ENCODE measurements at places on chromosomes 2 and 18.

- peak; percentile 41 for DNase-seq
Observed at GRCh38 chr18:567122-567521, 13.1 kb upstream of the CETN1 start.

GRCh38 chr2:111205774-111206173 is 85.1 kb downstream of the BCL2L11 start:
- DNase-seq, result no peak

DNA sequence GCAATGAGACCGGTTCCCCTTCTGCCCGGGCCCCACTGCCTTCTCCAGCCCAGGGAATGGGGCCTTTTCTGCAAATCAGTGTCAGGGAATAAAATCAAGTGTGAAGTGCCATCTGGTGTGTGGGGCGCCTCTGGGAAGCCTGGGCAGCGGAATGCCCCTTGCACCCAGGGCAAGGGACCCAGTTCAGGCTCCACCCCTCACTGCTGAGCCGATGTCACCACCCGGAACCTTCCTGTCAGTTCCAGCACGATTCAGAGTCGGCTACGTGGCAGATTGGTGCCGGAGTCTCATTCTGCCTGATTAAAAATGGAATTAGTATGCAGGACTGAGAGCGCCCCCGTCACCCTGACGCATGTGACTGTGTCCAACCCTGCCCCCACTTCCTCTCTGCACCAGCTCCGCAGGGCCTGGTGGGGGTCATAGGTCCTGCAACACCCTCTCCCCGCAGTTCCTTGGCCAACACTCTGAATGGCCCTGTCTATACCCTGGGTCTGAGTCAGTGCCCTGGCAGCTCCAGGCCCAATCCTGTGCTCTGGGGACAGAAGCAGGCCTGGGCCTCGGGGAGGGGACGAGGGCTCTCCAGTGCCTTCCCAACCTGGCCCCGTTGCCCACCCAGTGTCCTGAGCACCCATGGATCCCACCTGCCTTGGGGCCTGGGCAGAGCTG is 8.2 kb upstream of the ALPI start:
- DNase-seq, result no peak

- DNase-seq, result peak; percentile 66
Observed at GRCh38 chr2:113842919-113843736, 46.8 kb upstream of the ACTR3 start.

GRCh38 chr2:16656784-16657391 is 8.7 kb downstream of the CYRIA start:
- DNase-seq, result no peak

DNA sequence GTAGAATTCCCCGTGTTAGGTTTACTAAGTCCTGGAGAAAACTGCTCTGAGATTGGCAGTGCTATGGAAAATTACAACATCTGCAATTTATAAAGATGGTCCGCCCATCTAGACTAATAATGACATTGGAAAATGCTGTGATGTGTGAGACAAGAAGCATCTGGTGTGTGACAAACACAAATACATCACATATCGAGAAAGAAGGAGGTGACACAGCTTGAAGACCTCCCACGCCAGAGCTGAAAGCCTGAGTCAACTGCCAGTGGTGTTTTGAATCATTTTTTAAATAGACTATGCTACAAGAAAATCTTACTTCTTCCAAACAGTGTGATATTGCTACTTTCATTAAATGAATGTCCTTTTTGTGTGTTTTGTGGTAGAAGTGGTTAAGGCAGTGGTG is 8.6 kb upstream of the ANO7 start:
- no peak for DNase-seq

GRCh38 chr18:11749305-11749704 is 60.2 kb downstream of the GNAL start:
- no peak for DNase-seq

DNA sequence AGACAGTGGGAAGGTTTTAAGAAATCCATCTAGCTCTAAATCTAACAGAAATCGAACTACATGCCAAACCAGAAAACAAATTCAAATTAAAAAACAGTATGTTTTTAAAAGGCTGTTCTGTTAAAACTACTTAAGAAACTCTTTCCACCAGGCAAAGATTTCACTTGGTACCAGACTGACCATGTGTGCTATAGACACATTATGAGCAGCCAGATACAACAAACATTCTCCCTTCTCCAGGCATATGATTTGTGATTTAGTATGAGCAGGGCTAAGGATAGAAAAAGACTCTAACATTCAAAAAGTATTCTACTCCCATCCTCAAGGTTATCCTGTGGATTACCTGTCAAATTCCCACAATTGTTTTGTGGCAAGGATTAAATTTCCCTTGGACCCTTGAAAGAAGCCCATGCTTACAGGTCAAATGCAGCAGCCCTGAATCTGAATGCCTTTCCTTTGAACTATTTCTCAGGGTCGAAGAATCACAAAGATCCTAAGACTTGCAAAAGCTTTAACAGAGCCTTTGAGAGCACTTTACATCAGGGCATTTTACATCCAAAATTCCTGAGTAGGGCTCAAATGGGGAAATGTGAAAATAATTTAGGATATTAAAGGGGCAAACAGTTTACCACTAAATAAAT is 42.5 kb upstream of the TTC32 start:
- DNase-seq, result no peak

DNA sequence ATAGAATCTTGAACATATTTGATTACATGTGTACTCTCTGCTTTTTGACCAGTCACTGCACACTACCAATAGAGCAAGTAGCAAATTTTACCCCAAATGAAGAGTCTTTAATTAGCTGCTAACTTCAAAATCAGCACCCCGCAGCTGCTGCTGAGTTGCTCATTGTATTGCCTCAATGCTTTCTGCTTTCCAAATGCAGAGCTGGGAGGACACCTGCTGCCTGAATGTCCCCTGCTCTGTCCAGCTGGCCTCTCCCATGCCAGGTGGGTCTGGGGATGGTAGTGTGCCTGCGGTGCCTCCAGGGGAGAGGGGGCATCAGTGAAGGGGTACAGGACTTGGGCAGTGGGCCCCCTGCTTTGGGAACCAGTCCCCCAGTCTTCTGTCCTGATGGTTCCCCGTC is 184.8 kb downstream of the PRKCE start:
- DNase-seq, result no peak

Data from EH (cell line).